ENCODE measurements at places on chromosomes 2 and 18. TPM values are rescaled to one million over a fixed set of nuclear protein-coding genes. Genes with fewer than 3 reads are reported as not detected.

Gene PKDCC
- total RNA-seq: not detected

Gene GPAT2
- 9.8 TPM for total RNA-seq

Gene EGR4
- total RNA-seq: 0.27 TPM

Gene DHRS9
- total RNA-seq: 0.12 TPM

Gene RUFY4
- total RNA-seq: 3.3 TPM

Gene CHRNG
- total RNA-seq: not detected

Gene ZNF521
- total RNA-seq: not detected

Gene IDH1
- 22.9 TPM for total RNA-seq

Gene WDPCP
- 7.3 TPM for total RNA-seq

Gene POTEI
- not detected for total RNA-seq

Gene PRLH
- total RNA-seq: not detected

Gene UGT1A3
- not detected for total RNA-seq

Gene TEKT4
- 0.39 TPM for total RNA-seq

Gene GULP1
- total RNA-seq: not detected

Gene SPEG
- 0.39 TPM for total RNA-seq

Gene TANK
- total RNA-seq: 236 TPM

Gene GALM
- 52.4 TPM for total RNA-seq

Gene GNAL
- total RNA-seq: 3.6 TPM

Gene PPIL3
- 41.4 TPM for total RNA-seq

Gene SEPTIN10
- 0.68 TPM for total RNA-seq

Gene NPHP1
- total RNA-seq: 0.15 TPM

Gene THSD7B
- total RNA-seq: not detected

Gene TCF23
- 0.05 TPM for total RNA-seq

Gene IL36A
- 0.32 TPM for total RNA-seq

Gene TMEM37
- not detected for total RNA-seq

Gene FIGLA
- total RNA-seq: not detected

Gene COLEC12
- total RNA-seq: not detected

Gene CHRND
- total RNA-seq: not detected

Gene FOXI3
- not detected for total RNA-seq

Gene ANKRD53
- total RNA-seq: not detected

Gene UGT1A10
- not detected for total RNA-seq

Gene ANXA4
- total RNA-seq: 67.1 TPM

Gene IL1B
- total RNA-seq: not detected

Gene CD28
- 124 TPM for total RNA-seq

Gene ZC3H15
- total RNA-seq: 70.8 TPM

Gene SIX3
- not detected for total RNA-seq

Gene VSNL1
- total RNA-seq: not detected

Gene KCNG2
- total RNA-seq: not detected

Gene SERPINB11
- total RNA-seq: not detected

Gene BIN1
- 105 TPM for total RNA-seq

Gene NEB
- 0.12 TPM for total RNA-seq

Gene C1QL2
- total RNA-seq: not detected

Gene CLEC4F
- total RNA-seq: 0.27 TPM

Gene TRMT61B
- total RNA-seq: 17.5 TPM

Measured in T-helper 1 cell treated with Interleukin-12 subunit alpha and Interleukin-12 subunit beta and Interleukin-4 antibody, amounts not matched to agents 30 ng/mL and 1 ng/mL, for 36 hours (primary cell).